ENCODE measurements at places on chromosomes 2 and 18. TPM values are rescaled to one million over a fixed set of nuclear protein-coding genes. Genes with fewer than 3 reads are reported as not detected.

The FAM161A gene
- total RNA-seq = 8.7 TPM

The TNFAIP6 gene
- total RNA-seq = 3.0 TPM

The VIT gene
- not detected for total RNA-seq

The SERPINB4 gene
- total RNA-seq = 0.16 TPM

The LYG1 gene
- total RNA-seq = 1.6 TPM

The RGPD3 gene
- 0.13 TPM for total RNA-seq

The IL36RN gene
- total RNA-seq = 0.13 TPM

The POTEC gene
- total RNA-seq = not detected

The ALLC gene
- total RNA-seq = not detected

The PARD3B gene
- 0.80 TPM for total RNA-seq

The RAMP1 gene
- total RNA-seq = not detected

The TACR1 gene
- 0.39 TPM for total RNA-seq

The DNER gene
- 9.1 TPM for total RNA-seq

The BMP10 gene
- not detected for total RNA-seq

The C1QL2 gene
- 0.14 TPM for total RNA-seq

The RIT2 gene
- total RNA-seq = not detected

The TMEM178A gene
- 0.10 TPM for total RNA-seq

The DOK1 gene
- total RNA-seq = 5.6 TPM

The MBP gene
- total RNA-seq = 29.2 TPM

The SLC4A5 gene
- 0.40 TPM for total RNA-seq

The GALR1 gene
- total RNA-seq = not detected

All from A549 treated with DMSO at 1 μM for 4 hours (cell line).